ENCODE measurements at places on chromosomes 2 and 18. TPM values are rescaled to one million over a fixed set of nuclear protein-coding genes. Genes with fewer than 3 reads are reported as not detected.

The NDC80 gene
- 2.4 TPM for total RNA-seq

The IGFBP5 gene
- total RNA-seq: not detected

The COL3A1 gene
- total RNA-seq: not detected

The THSD7B gene
- total RNA-seq: not detected

The C18orf32 gene
- 49.2 TPM for total RNA-seq

The IDH1 gene
- total RNA-seq: 16.0 TPM

The CNDP1 gene
- 0.19 TPM for total RNA-seq

The BCL11A gene
- not detected for total RNA-seq

The FSIP2 gene
- 0.19 TPM for total RNA-seq
